GM12878 (cell line): ENCODE measurements at places on chromosomes 2 and 18. TPM values are rescaled to one million over a fixed set of nuclear protein-coding genes. Genes with fewer than 3 reads are reported as not detected.

Gene PXDN
- polyA plus RNA-seq = 0.12 and 0.19 TPM in 2 replicates

Gene GATA6
- polyA plus RNA-seq = not detected in 2 replicates

Gene UGT1A4
- not detected in 2 replicates for polyA plus RNA-seq

Gene ZSCAN30
- polyA plus RNA-seq = 9.1 and 10.0 TPM in 2 replicates

Gene YWHAQ
- 515 and 537 TPM in 2 replicates for polyA plus RNA-seq

Gene TNFAIP6
- 0.65 and 1.2 TPM in 2 replicates for polyA plus RNA-seq

Gene FOXI3
- not detected in 2 replicates for polyA plus RNA-seq

Gene SPC25
- 48.3 and 57.7 TPM in 2 replicates for polyA plus RNA-seq

Gene CDH2
- 0.05 and 0.09 TPM in 2 replicates for polyA plus RNA-seq

Gene TLX2
- 3.8 and 4.5 TPM in 2 replicates for polyA plus RNA-seq

Gene ACOXL
- polyA plus RNA-seq = 0.68 and 1.1 TPM in 2 replicates

Gene MYL12A
- polyA plus RNA-seq = 1,100 and 1,163 TPM in 2 replicates

Gene MAP3K19
- not detected in 2 replicates for polyA plus RNA-seq

Gene LRRTM1
- polyA plus RNA-seq = not detected in 2 replicates

Gene PLA2R1
- 0.03 and 0.08 TPM in 2 replicates for polyA plus RNA-seq

Gene HOXD1
- polyA plus RNA-seq = not detected in 2 replicates

Gene KIAA2012
- not detected in 2 replicates for polyA plus RNA-seq

Gene SDC1
- polyA plus RNA-seq = 36.1 and 36.8 TPM in 2 replicates

Gene SERPINB10
- 12.0 and 13.0 TPM in 2 replicates for polyA plus RNA-seq

Gene SMAD7
- 2.3 and 3.8 TPM in 2 replicates for polyA plus RNA-seq

Gene HJURP
- polyA plus RNA-seq = 63.1 and 63.5 TPM in 2 replicates
